ENCODE measurements at places on chromosomes 13 and 19.

GRCh38 chr19:53915000-53915399, 5.9 kb downstream of the CACNG7 start:
- DNase-seq = no peak

GRCh38 chr19:1206150-1206863, 729 bp downstream of the STK11 start:
- no peak for DNase-seq

GRCh38 chr13:102856557-102856956, 10.7 kb downstream of the ERCC5 start:
- no peak for DNase-seq

GRCh38 chr19:15948223-15949058, at the start of gene OR10H4:
Gene OR10H4, plus strand, starts transcription at chr19:15949008. Its CDS starts 0 bp downstream, at chr19:15949008.
- DNase-seq = no peak

DNA sequence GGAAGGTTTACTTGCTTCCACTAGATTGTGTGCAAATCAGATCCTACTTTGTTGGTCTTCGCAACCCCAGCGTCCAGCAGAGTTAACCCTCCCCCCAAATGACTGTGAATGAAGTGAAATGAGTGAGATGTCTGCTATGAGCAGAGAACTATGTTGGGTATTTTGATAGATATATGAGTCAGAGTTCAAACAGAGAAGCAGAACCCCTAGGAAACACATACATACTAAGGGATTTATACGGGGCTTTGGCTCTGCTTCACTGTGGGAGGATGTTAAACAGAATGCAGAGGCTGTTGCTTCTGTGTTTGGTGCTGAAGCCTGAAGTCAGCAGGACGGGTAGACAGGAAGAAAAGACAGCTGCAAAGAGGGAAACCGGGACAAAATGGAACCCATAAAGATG, 197.0 kb downstream of the MZT1 start:
- DNase-seq = no peak

GRCh38 chr19:15393963-15394362, 14.4 kb upstream of the AKAP8 start:
- DNase-seq = no peak

- no peak for DNase-seq
Observed at GRCh38 chr13:21986602-21987001, 315.7 kb downstream of the FGF9 start.

DNA sequence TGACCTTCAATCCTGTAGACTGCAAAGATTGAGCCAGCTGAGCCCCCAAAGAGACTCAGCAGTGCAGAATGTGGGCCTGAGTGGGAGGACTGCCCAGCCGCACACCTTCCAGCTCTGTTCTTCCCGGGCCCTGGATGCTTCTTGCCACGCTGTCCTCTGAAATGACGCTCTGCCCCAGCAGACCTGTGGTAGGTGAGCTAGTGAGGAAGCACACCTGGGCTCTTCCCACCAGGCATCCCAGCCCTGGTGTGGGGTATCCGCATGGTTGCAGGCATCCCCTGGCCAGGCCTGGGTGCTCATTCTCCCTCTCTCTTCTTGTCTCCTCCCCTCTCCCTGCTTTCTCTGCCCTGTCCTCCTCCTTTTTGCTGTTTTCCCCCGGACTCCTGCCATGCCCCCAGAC, 9.8 kb upstream of the MZF1 start:
- no peak for DNase-seq

- DNase-seq = no peak
Observed at GRCh38 chr13:97337985-97338499, 95.9 kb upstream of the RAP2A start.

DNA sequence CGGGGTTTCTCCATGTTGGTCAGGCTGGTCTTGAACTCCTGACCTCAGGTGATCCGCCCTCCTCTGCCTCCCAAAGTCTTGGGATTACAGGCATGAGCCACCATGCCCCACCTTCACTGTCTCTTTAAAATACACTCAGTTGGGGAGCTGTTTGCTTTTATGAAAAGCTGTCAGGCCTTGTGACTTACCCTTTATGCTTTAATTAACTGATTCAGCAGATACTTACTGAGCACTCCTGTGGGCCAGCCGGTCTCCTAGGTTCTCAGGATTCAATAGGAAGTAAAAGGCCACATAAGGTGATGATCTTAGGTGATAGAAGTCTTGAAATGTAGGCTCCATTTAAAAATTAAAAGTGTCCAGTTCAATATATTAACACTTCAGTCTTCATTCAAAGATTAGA, 7.5 kb downstream of the UBAC2 start:
- no peak for DNase-seq

GRCh38 chr19:54616821-54617560, 13.3 kb upstream of the LILRB1 start:
- no peak for DNase-seq

- no peak for DNase-seq
Observed at GRCh38 chr19:2381148-2381820, 21.2 kb downstream of the TMPRSS9 start.

- DNase-seq = no peak
Observed at GRCh38 chr19:51258165-51259160, 7.6 kb downstream of the SIGLECL1 start.

DNA sequence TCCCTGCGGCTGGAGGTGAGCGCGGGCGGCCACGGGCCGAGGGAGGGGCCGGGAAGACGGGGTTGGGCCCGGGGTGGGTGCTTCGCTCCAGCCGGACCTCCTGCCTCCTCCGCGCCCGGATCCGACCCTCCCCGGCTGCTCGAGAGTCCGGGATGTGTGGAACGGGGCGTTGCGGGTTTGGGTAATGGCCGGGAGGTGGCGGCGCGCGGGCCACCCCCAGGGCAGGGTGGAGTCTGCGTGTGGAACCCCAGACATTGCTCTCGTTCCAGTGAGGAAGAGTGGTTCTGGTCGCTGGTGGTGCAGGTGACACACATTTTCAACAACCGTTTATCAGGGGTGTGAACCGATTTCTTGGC, 38.8 kb downstream of the ARHGEF7 start:
- no peak for DNase-seq

DNA sequence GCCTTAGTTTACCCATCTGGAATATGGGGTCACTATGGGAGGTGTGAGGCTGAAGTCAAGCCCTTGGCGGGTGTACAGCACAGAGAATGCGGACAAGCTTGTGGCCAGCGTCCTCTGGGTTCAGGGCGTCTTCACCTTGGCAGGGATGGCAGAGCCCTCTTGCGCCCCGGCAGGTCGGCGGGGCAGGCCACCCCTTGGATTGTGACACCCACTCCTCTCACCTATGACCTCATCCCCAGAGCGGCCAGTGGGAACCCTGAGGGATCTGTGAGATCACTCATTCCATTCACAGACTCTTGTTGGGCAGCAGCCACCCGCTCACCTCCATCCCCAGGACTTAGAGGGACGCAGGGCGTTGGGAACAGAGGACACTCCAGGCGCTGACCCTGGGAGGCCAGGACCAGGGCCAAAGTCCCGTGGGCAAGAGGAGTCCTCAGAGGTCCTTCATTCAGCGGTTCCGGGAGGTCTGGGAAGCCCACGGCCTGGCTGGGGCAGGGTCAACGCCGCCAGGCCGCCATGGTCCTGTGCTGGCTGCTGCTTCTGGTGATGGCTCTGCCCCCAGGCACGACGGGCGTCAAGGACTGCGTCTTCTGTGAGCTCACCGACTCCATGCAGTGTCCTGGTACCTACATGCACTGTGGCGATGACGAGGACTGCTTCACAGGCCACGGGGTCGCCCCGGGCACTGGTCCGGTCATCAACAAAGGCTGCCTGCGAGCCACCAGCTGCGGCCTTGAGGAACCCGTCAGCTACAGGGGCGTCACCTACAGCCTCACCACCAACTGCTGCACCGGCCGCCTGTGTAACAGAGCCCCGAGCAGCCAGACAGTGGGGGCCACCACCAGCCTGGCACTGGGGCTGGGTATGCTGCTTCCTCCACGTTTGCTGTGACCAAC, at the start of gene SPACA4:
SPACA4 (plus strand) TSS at position 280 of the 896 bp plus-strand sequence; CDS start at position 517, 237 bp downstream.
- no peak for DNase-seq

DNA sequence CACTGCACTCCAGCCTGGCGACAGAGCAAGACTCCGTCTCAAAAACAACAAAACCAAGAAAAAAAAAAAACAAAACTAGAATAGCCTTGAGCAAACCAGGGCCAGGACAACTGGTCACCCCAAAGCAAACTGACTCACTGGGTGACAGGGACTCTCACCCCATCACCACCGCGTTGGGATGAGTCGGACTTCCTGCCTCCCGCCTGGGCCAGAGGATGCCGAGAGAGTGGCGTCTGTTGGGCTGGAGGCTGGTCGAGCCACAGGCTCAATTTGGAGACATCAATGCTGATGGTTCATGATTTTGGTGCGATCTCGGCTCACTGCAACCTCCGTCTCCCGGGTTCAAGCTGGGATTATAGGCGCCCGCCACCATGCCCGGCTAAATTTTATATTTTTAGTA, 11.6 kb downstream of the TMPRSS9 start:
- DNase-seq = no peak

- no peak for DNase-seq
Observed at GRCh38 chr13:109698779-109699178, 87.6 kb downstream of the IRS2 start.

DNA sequence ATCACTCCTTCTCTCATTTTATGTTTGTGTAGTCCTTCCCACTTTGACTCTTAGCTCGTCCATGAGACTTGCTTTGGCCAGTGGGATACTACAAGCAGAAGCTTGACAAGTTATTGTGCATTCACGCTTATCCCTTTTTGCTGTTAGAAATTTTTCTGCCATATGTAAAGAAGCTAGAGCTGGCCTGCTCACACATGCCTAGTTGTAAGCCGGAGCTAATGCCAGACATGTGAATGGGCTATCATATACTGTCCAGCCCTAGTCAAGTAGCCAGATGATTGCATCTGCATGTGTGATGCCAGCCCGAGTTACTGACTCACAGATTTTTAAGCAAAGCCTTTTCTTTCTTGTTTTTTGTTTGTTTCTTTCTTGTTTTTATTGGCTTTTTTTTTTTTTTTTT, 460.7 kb downstream of the TDRD3 start:
- DNase-seq = no peak

GRCh38 chr13:49733181-49733951, 42.1 kb upstream of the EBPL start:
- DNase-seq = peak; percentile 16

DNA sequence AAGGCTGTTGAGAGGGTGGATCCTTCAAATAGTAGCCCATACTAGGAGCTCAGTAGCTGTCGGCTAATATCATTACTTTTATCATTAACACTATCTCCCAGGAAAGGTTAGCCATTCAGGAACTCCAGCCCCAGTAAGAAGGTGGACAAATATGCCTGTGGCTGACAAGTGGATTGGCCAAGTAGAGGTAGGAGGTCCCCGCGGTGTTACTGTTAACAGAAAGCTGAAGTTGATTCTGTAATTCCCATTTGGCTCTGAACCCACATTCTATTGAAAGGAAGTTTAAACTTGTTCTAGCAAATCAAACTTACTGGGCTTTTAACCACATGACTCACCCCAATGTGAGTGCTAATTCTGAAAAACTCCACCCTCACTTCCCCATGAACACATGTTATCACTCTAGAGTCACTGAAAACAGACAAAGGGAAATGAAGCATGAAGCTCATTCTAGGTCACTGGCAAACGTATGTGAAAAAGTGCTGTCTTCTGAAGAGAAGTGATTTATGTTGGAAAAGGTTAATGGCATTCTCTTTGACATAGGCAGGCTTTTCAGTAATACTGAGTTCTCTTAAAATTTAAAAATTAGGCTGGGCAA, 273.5 kb downstream of the FGF14 start:
- peak; percentile 85 for DNase-seq

DNA sequence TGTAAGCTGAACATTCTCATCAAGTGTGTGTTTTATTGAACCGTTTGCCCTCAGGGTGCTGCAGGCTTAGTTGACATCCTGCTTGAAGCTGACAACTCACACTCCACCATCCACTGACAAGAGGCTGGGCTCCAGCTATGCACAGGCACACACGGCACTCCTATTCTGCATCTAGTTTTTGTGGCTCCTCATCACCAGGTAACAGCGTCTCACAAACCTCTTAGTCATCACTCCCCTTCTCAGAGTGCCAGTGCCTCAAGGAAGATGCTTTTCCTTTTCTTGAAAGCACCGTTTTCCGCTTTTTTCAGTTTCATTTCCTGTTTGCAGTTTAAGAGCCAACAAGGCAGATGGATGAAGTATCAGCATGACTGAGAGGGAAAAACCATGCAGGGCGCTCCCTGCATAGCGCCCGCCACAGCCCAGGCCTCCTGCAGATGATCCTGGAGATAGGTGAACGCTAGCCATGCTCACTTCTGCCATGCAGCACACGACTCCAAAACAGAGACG, 491.2 kb downstream of the COG6 start:
- DNase-seq = no peak

- DNase-seq = no peak
Observed at GRCh38 chr13:114095486-114095885, 36.9 kb downstream of the RASA3 start.

GRCh38 chr19:39969266-39969665, 1.7 kb upstream of the PSMC4 start:
- no peak for DNase-seq

- DNase-seq = no peak
Observed at GRCh38 chr19:18668744-18669523, 14.5 kb upstream of the CRTC1 start.

DNA sequence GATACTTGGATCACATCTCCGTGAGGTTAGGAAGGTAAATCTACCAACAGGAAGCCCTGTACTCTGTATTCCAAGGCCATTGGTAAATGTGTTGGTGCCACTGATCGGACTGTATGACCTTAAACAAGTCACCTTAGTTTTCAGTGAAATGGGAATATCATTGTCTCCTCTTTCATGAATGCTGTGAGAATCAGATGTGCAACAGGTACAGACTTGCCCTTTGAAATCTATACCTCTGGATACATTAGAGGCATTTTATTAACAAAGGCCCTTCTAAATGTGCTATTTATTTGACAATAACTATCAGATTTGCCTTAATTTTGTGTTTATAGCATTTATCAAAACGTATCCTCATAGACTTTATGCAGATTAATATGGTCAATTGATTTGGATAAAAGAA, 11.0 kb downstream of the NHLRC3 start:
- no peak for DNase-seq

- no peak for DNase-seq
Observed at GRCh38 chr13:44575741-44576350, at the start of gene TSC22D1. Gene TSC22D1, minus strand, starts transcription at chr13:44576330. Its CDS starts 256 bp downstream, at chr13:44576074.

GRCh38 chr13:87941226-87941625, 270.1 kb downstream of the SLITRK5 start:
- peak; percentile 12 for DNase-seq

DNA sequence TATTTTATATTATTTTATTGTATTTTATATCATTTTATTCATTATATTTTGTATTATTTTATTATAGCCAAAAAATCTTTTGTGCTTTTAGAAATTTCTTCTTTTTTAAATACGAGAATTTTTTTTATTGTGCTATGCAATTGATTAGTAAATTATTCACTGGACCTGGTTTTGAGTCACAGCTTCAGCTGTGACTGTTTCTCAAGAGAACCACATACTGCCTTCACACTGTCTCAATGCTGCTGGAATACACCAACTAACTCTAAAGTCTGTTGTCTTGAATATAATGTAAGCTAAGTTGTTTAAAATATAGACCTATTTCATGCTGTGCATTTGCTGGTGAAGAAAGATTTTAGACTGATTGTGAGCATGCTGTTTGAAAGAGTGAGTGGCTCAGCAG, 423.6 kb downstream of the NDFIP2 start:
- peak; percentile 23 for DNase-seq

DNA sequence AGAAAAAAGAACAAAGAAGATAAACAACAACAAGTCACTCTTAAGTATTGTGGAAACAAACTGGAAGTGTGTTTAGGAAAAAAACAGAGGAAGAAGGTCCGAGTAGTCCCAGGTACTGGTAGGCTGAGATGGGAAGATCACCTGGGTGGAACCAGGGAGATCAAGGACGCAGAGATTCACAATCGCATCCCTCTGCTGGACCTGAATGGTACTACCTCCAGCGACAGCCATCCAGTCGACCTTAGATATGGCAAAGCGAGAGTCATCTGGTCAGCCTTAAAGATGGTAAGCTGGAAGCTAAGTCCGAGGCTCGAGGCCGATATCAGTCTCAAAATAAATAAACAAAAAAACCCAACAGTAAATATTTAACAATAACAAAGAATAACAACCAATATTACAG, 44.9 kb upstream of the ZNF91 start:
- DNase-seq = no peak

Data from kidney epithelial cell (primary cell).